ENCODE measurements at places on chromosomes 11 and 22. TPM values are rescaled to one million over a fixed set of nuclear protein-coding genes. Genes with fewer than 3 reads are reported as not detected.

Gene MUC15
- polyA plus RNA-seq: 2.7 TPM

Gene KCTD14
- 11.8 TPM for polyA plus RNA-seq

Gene MARK2
- polyA plus RNA-seq: 36.0 TPM

Gene MTA2
- polyA plus RNA-seq: 105 TPM

DNA sequence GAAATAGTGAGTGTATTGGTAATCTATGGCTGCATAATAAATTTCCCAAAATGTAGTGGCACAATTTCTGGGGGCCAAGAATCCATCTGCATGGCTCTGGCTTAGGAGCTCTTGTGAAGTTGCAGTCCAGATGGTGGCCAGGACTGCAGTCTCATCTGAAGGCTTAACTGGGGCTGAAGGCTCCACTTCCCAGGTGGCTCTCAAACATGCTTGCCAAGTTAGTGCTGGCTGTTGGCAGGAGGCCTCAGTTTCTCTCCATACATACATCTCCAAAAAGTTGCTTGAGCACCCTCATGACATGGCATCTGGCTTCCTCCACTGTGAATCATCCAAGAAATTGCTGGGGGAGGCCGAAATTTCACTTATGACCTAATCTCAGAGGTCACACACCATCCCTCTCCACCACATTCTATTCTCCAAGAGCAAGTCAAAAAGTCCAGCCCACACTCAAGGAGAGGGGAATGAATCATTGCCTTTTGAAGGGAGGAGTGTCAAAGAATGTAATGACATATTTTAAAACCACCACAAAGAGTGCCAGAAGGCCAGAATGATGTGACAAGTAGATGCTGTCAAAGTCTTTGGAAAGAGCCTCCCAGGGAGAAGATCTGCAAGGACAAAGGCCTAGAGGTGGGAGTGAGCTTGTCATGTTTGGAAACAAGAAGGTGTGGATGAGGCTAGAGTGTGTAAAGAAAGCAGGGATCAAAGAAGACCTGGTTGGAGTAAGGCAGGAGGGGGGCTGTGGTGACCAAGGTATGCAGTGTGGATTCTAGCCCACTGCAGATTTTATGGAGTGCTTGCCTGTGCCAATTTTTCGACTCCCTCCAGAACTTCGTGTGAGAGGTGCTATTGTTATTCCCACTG, 566.2 kb downstream of the MIAT start:
- no peak for DNase-seq

GRCh38 chr11:46381819-46382645, 563 bp downstream of the MDK start:
- DNase-seq: no peak

DNA sequence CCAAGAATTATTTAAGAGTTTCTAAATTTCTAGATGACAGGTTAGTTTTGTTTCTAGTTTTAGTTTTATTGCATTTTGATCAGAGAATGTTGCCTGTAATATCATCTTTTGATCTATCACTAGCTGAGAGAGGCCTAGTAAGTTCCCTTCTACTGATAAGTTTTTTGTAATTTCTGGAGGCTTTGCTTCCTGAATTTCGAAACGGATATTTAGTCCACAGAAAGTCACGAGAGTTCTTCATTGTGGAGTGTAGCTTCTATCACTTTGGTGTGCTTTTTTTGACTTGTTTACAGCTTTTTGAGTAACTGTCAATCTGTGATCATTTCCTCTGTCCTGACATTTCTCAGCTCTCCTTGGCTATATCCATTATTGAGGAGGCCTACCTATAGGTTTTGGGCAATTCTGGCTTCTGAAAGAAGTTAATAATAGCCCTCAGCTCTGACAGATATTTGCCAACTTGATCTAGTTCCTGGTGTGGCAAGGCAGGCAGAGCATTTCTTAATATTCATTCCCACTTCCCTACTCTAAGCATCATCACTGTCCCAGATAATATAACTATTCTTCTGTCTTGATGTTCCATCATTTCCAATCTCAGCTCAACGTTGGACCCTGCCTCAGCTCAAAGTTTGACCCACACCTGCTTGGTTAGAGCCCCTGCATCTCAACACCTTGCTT, 171.3 kb downstream of the BLID start:
- DNase-seq: no peak

DNA sequence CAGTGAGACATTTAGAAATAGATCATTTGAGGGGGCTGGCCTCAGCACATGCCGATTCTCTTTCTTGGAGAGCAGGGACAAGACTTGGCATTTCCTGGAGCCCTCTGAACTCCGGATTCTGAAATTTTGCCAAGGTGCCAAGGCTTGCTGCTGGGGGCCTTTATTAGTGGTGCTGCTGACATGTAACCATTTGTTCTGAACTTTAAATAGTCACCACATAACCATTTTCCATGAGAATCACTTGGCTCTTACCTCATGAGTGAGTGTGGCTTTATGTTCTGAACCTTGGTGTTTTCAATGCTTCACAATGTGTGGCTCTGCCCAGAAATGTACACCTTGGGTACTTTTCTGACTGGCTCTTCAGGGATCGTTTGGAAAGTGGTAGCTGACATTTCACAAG, 33.3 kb downstream of the SYT13 start:
- DNase-seq: no peak

- no peak for DNase-seq
These were observed 30.7 kb downstream of the SERPINH1 start for GRCh38 chr11:75592715-75593114.

Data from renal cortex interstitium (tissue), 15 donors.